ENCODE measurements at places on chromosomes 4 and X.

DNA sequence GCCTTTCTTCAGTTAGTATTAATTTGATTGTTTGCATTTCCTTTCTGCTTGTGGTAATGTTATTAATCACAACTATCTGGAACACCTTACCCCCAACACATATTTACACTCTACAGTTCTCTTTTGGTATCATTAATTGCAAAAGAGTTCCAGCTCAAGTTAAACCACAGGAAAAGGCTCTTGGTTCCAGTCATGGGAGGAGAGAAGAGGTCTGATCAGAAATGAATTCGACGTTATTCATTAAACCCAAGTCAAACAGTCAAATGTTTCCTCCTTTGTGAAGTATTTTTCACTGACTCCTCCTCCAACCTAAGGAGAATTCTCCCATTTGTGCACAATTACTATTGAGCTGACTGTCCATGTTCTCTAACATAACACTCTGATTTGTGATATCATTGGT is 91.4 kb downstream of the SLC39A8 start:
- no peak for DNase-seq

DNA sequence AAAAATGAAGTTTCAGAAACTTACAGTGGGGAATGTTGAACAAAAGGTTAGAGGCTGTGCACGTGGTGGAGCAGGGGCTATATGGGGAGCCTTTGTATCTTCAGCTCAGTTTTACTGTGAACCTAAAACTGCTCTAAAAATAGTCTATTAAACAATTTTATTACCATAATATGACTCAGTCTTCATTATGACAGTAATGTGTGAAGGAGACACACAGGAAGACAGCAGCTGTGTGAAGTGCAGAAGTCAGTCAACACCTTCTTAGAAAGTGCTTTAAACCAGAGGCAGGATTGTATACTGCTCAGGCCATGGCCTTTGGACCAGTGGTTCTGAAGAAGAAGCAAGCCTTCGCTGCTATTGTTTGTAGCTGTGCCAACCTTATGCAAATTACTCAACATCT is 89.7 kb downstream of the ARHGAP10 start:
- no peak for DNase-seq

DNA sequence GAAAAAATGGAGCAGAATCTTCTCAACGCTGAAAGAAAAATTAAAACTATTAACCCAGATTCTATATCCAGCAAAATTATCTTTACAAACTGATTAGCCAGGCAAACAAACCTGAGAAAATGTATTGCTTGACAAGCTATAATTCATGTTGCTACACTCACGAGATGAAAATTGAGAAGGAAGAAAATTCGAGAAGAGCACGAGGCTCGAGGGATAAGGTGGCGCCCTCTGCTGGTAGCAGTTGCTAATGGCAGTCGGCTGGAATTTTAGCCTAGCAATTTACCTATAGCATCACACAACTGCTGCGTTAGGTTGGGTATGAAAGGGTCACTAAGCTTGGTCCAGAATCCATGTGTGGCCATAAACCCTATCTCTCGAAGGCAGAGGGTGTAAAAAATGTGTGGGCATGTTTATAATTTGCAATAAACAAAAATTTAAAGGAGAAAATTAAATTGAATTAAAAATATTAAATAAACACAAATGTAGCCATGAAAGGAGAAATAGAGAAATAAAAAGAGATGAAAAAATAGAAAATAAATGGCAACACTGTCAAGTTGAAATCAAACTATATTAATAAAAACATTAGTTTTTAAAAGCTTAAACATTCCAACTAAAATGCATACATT is 126.6 kb downstream of the PPP4R3C start:
- DNase-seq = no peak

DNA sequence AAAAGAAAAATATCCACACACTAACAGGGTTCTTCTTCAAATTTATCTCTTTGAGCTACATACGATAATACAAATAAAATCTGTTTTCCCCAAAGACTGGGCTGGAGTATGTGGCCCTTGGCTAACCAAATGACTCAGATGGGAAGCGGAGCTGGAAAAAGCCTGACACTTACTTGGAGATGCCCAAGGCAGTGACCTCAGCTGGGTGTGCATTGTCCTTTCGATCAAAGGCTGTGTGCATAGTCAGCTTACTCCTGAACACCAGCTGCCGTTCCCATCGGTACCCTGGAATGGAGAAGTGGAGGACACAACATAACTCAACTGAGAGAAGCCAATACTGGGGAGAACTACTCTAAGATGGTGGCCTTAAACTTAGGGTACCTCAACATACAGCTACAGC is 95.1 kb downstream of the CDS1 start:
- no peak for DNase-seq

DNA sequence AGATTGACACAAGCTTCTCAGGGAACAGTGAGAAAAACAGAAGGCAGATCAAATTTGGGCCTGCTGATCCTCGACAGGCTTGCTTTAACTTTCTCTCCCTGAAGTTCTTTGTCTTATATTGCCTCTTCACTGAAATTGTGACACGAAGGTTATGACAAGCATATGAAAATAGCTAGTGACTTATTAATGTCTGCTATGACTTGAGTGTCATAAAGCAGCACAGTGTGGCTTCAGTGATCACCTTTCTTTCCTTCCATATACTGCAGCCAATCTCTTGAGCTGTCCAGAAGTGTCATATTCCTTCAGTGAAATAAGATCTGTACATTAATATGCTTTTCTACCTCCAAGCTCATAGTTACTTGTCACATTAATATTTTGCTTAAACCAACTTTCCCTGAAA is 870.2 kb downstream of the C4orf33 start:
- no peak for DNase-seq
